ENCODE measurements at places on chromosomes 3 and 15.

- no peak for DNase-seq
Measured at GRCh38 chr15:100092034-100092433, 249.7 kb downstream of the ADAMTS17 start.

DNA sequence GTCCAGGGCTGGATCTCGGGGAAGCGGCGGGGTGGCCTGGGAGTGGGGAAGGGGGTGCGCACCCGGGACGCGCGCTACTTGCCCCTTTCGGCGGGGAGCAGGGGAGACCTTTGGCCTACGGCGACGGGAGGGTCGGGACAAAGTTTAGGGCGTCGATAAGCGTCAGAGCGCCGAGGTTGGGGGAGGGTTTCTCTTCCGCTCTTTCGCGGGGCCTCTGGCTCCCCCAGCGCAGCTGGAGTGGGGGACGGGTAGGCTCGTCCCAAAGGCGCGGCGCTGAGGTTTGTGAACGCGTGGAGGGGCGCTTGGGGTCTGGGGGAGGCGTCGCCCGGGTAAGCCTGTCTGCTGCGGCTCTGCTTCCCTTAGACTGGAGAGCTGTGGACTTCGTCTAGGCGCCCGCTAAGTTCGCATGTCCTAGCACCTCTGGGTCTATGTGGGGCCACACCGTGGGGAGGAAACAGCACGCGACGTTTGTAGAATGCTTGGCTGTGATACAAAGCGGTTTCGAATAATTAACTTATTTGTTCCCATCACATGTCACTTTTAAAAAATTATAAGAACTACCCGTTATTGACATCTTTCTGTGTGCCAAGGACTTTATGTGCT is 527 bp downstream of the B2M start:
- DNase-seq: peak; percentile 62

GRCh38 chr15:29035336-29036285 is 149.8 kb downstream of the APBA2 start:
- no peak for DNase-seq

GRCh38 chr15:99409097-99409473 is 156.7 kb upstream of the MEF2A start:
- peak; percentile 38 for DNase-seq

DNA sequence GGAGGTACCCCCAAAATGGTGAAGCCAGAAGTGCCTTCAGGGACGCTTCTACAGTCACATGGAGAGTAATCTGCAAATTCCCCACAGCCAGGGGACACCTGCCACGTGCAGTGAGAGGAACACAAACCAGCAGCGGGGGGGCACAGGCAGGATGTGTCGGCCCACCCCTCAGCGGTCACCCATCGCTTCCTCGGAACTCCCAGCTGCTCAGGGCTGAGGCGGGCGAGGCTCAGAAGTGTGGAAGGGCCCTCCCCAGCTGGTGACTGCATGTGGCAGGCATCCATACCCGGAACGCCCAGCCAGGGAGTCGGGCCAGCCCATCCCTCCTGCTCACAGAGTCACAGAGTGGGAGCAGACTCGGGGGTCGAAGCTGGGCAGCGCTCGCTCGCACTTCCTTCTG is 63.7 kb downstream of the SLC12A8 start:
- no peak for DNase-seq

Data from MV-4-11 (cell line).